ENCODE measurements at places on chromosomes 11 and 22.

GRCh38 chr11:7154881-7155361 is 66.1 kb downstream of the RBMXL2 start:
- DNase-seq, result peak; percentile 32

DNA sequence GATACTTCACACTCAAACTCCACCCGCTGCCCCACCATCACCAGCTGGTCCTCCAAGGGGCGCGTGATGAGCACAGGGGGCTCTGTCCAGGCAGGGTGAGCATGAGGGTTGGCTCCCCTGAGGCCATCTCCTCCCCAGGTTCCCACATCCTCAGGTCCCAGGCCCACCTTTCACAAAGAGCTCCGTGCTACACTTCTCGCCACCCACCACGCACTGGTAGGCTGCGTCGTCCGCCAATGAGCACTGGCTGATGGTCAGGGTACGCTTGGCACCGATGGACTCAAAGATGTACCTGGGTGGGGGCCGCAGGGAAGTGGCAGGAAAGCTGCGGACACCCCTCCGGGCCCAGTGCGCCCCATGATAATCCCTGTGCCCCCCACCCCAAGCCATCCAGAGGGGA is 9.6 kb downstream of the MYBPC3 start:
- DNase-seq, result no peak

DNA sequence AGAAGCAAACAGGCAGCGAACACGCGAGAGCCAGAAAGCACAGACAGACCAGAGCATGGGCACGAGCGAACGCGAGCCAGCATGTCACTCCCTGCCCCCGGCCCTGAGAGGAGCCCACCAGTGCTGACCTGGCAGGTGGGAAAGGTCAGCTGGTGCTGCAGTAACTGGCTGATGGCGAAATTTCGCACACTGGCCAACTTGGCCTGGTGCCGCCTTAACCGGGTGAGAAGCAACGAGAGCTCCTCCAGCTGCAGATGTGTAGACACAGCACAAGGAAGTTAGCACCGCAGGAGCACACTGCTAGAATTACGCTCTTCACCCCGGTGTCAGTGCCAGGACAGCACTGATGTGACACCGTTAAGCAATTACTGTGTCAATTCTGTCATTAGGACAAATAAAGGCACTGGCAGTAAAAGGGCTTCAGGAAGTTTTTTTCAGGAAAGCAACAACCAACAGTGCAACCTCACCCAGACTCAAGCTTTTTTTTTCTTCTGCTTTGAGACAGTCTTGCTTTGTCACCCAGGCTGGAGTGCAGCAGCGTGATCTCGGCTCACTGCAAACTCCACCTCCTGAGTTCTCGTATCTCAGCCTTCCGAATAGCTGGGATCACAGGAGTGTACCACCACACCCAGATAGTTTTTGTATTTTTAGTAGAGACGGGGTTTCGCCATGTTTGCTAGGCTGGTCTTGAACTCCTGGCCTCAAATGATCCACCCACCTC is 76.8 kb downstream of the C11orf58 start:
- peak; percentile 53 for DNase-seq

- no peak for DNase-seq
Measured at GRCh38 chr22:49601614-49602321, 225.9 kb downstream of the BRD1 start.

- DNase-seq, result no peak
Measured at GRCh38 chr22:33512908-33513307, 407.4 kb downstream of the LARGE1 start.

- DNase-seq, result no peak
Measured at GRCh38 chr11:6413791-6414201, 5.1 kb downstream of the APBB1 start.

GRCh38 chr11:40291329-40291728 is 1168.1 kb downstream of the LRRC4C start:
- DNase-seq, result no peak

DNA sequence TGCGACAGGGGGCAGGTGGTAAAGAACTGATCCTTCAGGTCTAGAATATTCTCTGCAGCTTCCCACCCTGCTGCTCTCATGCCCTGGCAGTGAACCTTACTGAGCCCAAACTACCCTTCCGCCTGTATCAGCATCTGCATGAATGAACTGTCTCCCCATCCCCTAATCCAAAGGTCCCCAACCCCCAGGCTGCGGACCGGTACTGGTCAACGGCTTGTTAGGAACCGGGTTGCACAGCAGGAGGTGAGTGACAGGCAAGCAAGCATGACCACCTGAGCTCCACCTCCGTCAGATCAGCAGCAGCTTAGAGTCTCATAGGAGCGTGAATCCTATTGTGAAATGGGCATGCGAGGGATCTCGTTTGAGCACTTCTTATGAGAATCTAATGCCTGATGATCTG is 58.2 kb upstream of the LMO1 start:
- DNase-seq, result no peak

GRCh38 chr22:46602025-46602424 is 18.2 kb upstream of the GRAMD4 start:
- DNase-seq, result no peak

DNA sequence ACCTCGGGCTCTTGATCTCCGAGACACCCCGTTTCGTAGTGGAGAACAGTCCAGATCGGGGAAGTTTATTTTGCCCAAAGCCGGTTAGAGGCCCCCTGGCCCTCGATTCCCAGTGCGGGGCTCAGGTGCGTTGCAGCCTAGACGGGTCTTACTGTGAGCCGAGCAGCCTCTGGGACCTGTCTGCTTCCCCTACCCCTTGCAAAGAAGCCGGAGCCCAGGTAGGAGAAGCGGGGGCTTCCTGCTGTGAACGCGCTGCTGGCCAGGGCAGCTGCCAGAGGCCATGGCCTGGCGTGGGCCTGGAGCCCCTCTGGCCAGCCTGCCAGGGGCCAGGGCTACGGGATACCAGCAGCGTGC is 621 bp downstream of the TSPO start:
- DNase-seq, result no peak

- DNase-seq, result no peak
Measured at GRCh38 chr22:30809086-30809485, 114.4 kb downstream of the OSBP2 start.

Data from NCI-H446 (cell line).